DMS 273 treated with DMSO at 0.1 percent for 48 hours (cell line): ENCODE measurements at places on chromosomes 13 and 19.
A peak's percentile ranks its signal among the peaks of the same experiment; 100 is the strongest.

GRCh38 chr13:62598708-62599107, 1183.1 kb upstream of the PCDH20 start:
- no peak for DNase-seq

DNA sequence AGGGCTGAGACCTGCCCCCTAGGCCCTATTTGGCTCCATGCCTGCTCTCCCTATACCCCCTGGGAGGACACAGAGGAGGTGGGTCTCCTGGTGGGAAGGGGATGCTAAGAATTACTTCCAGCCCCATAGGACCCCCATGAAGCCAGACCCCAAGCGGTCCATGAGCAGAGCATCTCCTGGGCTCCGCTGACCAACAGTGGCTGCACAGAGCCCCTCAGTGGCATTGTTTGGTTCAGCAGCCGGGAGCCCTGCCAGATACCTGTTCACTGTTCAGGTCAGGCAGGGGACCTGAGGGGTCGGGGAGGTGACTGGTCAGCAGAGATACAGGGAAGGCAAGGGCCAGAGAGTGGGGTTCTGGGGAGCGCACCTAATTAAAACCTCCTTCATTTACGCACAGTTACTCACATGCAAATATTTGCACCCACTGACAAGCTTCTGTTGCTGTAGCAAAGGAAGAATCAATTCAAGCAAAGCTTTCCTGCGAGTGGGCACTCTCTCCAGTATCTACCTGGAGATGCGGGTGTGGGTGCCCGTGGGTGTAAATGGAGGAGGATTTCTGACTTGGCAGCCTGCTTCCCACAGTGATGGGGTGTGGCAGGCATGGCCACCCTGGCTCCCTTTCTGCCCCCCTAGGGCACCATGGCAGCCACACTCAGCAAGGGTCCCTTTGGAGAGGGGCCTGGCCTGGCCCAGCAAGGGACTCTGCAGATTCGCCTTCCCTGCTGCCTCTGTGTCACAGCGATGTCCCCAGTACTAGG, 83.5 kb downstream of the CHST8 start:
- DNase-seq: no peak

DNA sequence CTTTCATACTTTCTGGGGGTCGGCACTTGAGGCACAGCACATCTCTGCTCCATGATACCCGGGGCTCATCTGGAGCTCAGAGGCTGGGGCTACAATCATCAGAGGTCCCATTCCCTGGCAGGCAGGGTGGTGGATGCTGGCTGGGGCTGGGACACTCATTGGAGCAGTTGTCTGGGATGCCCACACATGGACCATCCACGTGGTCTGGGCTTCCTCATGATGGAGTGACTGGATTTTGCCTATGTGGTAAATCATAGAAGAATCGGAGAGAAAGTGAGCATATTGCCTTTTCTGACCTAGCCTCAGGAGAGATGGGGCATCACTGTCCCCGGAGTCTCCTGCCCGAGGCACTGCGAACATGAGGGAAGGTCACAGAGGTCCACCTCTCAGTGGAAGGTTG, 91.4 kb upstream of the IRS2 start:
- DNase-seq: no peak

GRCh38 chr13:28401303-28402056, 93.4 kb downstream of the FLT1 start:
- DNase-seq: no peak

- no peak for DNase-seq
Observed at GRCh38 chr13:49419276-49419675, 24.6 kb downstream of the CAB39L start.

- DNase-seq: no peak
Observed at GRCh38 chr13:52811841-52812240, 36.6 kb downstream of the PCDH8 start.

DNA sequence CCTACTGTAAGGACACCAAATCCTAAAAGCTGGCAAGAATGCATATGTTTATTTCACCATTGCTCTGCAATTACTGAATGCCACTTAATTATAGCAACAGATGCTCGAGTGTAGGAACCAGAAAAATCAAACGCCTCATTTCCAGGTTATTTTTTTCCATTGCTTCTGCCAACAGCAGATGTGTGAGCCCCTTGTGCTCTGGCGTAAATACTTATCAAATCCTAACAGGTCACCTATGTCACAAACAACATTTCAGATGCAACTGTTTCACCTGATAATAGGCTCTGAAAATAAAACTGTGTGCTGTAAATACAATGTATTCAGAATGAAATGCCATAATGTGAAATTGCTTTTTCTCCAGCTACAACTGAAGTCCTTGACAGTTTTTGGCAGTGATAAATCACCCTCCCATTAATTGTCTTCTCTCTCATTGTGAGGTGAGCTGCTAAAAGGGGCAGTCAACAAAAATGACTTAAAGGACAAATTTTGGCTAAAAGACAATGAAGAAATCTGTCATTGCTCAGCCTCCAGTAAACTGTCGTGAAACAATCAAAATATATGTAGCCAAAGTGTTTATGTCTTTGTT, 344.0 kb downstream of the DACH1 start:
- peak; percentile 90 for DNase-seq

- DNase-seq: no peak
Observed at GRCh38 chr13:90766386-90766902, 581.0 kb upstream of the MIR17HG start.

DNA sequence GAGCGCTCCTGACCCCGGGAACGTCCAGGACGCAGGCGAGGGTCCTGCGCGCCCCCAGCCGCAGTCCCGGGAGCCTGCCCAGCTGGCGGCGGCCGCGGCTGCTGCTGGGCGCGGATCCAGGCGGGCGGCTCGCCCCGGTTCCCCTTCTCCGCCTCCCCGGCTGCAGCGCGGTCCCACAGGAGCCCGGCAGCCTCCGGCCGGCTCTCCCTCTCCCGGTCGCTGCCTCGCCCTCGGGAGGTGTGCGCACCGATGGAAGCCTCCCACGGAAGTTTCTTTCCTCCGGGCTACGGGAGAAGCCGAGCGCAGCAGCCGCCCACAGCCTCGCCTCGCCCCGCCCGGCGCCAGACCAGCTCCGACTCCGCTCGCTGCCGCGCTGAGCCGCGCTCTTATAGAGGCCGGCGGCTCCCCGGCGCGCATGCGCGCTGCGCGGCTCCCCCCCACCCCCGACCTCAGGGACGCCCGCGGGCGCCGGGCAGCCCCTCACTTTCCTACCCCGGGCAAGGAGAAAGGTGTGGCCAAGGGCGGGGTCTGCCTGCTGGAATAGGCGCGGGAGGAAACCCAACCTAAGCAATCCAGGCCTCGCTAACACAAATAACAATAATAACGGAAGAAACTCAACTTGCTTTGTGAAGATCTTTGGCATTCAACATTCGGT, at the start of gene SHISA2:
Gene SHISA2, minus strand, starts transcription at position 360 of the 655 bp plus-strand sequence. CDS start 1,041 bp downstream, outside the sequence.
- no peak for DNase-seq

GRCh38 chr13:31963631-31964030, 67.9 kb upstream of the FRY start:
- DNase-seq: no peak

DNA sequence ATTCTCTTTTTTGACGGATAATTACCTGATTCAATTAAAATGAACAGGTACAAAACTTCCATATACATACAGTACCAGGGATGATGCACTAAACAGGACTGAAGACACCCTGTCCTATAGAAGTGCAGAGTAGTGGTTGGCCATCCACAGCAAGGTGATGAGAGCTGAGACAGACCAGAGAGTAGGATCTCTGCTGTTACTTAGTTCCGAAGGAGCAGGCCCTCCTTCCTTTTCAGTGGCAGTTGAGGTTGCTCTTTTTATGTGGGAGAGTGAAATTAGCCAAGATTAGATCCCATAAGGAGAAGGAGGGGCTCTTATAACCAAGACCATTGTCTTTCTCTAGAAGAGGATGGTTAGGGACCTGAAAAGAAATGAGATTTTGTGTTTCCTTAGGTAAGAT, 4.0 kb downstream of the PDS5B start:
- DNase-seq: no peak

- no peak for DNase-seq
Observed at GRCh38 chr13:36126491-36126890, 4.7 kb downstream of the DCLK1 start.

DNA sequence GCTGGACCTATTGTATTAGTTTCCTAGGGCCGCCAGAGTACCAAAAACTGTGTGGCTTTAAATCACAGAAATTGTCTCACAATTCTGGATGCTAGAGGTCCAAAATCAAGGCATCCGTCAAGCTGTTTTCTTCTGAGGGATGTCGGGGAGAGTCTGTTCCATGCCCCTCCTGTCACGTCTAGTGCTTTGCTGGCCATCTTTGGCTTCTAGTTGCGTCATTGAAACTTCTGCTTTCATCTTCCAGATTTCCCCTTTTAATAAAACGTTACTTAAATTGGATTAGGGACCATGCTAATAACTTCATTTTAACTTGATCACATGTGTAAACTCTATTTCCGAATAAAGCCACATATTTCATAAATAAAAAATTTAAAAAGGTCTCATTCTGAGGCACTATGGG, 47.5 kb downstream of the TRPM4 start:
- no peak for DNase-seq

- no peak for DNase-seq
Observed at GRCh38 chr19:1510442-1510806, 2.4 kb downstream of the ADAMTSL5 start.

DNA sequence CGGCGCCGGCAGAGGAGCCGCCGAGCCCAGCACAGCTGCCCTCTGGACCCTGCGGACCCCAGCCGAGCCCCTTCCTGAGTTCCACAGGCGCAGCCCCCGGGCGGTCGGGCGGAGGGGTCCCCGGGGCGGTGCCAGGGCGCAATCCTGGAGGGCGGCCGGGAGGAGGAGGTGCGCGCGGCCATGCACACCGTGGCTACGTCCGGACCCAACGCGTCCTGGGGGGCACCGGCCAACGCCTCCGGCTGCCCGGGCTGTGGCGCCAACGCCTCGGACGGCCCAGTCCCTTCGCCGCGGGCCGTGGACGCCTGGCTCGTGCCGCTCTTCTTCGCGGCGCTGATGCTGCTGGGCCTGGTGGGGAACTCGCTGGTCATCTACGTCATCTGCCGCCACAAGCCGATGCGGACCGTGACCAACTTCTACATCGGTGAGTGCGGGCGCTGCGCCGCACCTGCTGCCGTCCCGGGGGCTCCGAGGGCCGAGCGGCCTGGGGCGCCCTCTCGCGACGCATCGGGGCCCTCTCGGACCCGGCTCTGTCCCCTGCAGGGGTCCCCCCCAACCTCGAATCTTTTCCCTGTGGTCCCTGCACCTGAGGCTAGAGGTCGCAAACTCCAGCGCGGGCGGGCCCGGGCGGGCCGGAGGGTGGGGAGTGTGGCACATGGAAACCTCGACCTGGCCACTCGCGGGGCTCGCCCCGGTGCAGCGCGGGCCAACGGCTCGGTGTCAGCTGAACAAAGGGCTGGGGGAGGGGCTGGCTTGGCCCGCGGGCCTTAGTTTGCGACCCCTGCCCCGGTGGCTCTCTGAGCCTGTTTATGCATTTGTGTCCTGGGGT, at the start of gene KISS1R:
Gene KISS1R, plus strand, starts transcription at position 11 of the 829 bp plus-strand sequence. Its CDS starts 170 bp downstream, at position 181.
- no peak for DNase-seq

DNA sequence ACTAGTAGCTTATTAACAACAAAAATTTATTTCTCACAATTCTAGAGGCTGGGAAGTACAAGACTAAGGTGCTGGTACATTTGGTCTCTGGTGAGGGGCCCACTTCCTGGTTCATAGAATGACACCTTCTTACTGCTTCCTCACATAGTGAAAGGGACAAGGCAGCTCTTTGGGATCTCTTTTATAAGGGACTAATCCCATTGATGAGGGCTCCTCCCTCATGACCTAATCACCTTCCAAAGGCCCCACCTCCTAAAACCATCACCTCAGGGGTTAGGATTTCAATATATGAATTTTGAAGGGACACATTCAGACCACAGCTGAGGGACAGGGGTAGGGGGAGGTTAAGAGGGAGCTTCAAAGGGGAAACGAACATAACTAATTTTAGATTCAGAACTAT, 20.3 kb downstream of the SPART start:
- DNase-seq: no peak

DNA sequence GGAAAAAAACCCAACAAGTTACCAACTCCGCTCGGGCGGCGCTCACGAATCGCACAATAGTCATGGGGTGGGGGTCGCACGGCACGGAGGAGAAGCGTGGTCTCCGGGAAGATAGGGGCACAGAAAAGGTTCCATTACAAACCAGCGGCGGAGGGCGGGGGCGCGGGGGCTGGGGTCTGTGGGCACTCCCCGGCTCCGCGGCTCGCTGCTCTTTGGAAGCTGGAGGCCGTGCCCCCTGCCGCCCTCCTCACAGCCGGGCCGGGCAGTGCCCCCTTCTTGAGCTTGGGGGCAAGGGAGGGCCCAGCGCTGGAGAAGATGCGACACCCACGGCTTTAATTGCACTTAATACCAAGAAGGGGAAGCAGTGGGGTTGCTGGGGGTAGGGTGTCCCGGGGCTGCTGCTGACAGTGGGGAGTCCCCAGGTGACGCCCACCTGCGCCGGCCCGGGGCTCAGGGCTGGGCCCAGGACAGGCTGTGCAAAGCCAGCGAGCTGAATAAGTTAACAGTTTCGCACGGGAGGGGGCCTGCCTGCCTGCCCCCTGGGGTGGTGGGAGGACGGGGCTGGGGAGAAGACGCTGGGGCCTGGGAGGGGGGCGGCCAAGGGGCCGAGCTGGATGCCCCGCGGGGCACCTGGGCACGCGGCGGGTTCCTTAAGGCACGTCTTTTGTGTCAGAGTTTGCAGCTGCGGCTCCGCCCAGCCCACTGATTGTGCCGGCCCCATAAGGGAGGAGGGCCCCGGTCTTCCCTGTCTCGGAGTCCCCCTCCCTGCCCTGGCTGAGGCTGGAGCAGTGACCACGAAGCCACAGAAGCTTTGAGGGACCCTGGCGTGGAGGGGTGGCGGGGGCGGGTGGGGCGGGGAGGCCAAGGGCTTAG, 9.8 kb downstream of the DCAF15 start:
- no peak for DNase-seq

- DNase-seq: peak; percentile 37
Observed at GRCh38 chr19:7159105-7159933, 89.8 kb downstream of the ZNF557 start.

DNA sequence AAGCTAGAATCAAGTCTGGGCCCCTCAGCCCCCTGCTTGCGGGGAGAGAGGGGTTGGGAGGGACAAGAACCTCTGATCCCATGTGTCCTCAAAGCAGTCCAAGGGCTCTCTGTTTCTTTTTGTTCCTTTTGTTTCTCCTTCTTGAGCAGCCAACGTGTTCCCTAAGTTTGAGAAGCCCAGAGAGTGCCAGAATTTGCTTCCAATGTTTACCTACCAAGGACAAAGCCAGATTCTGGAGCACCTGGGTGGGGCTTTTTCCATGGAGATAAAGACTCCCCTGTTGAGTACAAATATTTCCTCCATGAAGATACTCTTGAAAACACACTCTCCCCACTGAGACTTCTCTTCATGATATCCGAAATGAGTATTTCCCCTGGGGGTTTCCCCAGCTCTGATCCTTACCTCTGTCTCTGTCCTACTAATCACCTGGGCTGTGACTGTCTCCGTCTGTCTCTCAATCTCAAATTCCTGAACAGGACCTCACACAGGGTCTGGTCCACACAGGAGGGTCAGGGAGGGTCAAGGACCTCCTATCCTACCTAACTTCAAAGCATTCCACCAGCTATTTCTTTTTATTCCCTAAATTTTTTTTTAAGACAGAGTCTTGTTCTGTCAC, 27.4 kb downstream of the CD177 start:
- DNase-seq: no peak
